NCI-H2227 treated with DMSO at 0.1 percent for 48 hours (cell line): ENCODE measurements at places on chromosomes 12 and 14.
A peak's percentile ranks its signal among the peaks of the same experiment; 100 is the strongest.

DNA sequence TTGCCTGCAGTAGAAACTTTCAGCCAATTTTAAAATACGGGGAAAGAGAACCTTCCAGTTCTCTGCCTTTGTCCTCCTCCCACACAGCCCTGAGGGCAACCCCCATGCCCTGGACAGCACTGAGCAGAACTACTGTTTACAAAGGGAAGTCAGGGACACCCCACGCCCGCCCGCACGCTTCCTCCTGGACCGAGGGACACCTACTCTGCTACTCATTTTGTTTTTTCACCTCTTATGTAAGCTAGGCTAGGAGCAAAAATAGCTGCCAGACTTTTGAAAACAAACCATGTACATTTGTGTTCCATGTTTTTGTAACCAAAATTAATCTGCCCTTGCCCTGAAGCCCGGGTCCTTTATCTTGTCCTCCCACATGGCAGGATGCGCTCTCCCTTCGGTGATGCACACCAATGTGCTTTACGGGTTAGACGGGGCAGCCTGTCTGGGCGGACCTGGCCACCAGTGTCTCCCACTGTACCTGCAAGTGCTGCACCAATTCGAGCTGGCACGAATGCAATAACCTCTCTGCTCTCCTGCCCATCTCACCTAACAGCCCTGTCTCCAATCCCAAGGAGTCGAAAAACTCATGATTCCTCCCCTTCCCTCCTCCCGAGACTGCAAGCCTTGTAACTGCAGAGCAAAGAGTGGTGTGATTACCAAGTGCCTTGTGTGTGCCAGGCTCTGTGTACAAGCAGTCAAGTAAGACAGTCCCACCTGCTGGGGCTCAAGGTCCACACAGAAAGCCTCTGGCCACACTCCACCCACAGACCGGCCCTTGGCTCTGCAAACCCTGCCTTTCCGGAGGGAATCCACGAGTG is 85.2 kb downstream of the CCDC88C start:
- no peak for DNase-seq

DNA sequence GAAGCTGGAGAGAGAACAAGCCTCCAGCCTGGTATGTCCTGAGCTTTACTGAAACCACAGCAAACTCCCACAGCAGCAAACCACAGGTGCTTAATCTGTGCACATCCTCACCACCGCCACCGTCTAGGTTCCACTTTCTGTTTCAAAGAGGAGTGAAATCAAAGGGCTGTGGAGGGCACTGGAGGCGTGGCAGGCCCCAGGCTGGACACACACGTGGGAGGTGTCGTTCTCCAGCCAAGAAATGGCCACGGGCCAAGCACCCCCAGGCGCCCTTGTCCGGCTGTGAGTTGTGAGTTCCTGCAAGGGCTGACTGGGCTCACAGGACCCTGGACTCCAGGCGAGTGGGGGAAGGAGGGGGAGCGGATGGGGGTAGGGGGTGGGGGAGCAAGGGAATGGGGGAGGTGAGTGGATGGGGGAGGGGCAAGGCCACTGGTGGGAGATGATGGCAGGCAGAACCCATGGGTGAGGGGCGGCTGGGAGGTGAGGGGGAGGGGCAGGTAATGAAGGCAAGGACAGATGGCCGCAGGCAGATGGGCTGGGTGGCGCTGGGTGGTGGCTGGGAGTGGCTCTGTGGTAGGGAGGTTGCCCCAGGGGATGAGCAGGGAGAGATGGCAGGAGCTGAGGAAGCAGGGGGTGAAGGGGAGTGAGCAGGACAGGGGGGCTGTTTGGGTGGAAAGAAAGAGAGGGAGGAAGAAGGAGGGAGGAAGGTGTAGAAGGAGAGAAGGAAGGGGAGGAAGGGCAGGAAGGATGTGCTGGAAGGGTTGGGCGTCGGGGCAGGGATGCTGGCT is 86.7 kb downstream of the NCOR2 start:
- DNase-seq, result no peak

GRCh38 chr14:33799705-33800570 is 150.9 kb downstream of the EGLN3 start:
- no peak for DNase-seq

GRCh38 chr12:30643366-30643765 is 52.3 kb downstream of the IPO8 start:
- DNase-seq, result no peak

DNA sequence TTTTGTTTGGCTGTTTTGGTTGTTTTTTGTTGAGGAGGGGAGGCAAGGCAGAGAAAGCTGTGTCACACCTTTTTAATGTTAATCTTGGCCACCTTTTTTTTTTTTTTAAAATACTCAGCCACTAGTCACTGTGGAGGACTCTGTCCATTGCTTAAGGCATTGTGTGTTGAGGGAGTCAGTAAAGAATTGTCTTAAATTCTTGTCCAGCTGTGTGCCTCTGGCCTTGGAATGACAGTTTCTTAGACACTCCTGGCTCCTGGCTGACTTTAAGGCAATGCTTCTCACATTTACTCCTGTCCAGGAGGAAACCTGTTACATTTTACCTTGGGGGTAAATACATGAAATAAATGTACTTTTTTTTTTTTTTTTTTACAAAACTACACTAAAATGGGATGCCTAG is 18.1 kb upstream of the SMCO2 start:
- no peak for DNase-seq

DNA sequence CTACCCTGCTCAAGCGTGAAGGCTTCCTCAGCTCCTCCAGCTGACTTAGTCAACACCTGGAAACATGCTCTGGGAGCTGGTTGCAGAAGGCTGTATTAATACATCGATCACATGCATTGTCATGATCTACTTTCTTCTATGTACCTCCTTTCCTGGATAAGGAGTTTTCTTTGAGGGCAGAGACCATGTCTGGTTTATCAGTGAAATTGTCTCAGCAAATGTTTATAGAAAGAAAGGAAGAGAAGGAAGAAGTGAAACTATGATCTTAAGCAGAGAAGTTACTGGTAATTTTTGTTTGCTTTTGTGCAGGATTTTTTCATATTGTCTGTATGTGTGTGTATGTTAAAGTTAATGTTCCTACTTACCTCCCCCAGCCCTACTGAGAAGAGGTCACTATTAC is 4.5 kb downstream of the DYRK4 start:
- DNase-seq, result no peak

DNA sequence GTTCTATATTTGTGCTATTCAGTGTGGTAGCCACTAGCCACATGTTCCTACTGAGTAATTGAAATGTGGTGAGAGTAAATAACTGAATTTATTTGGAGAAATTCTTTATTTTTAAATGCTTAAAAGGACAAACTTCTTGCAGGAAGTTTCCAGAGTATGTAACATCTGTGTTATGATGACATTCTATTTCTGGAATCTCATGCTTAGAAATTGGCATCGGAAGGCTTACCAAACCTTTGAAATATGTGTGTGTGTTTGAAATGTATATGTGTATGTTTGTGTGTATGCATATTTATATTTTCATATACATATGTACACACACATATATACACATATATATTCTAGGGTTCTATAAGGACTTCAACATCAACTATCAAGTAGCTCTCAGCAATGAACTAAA is 12.4 kb upstream of the WSCD2 start:
- no peak for DNase-seq

GRCh38 chr12:98653866-98654493 is 8.9 kb downstream of the APAF1 start:
- DNase-seq, result peak; percentile 34

DNA sequence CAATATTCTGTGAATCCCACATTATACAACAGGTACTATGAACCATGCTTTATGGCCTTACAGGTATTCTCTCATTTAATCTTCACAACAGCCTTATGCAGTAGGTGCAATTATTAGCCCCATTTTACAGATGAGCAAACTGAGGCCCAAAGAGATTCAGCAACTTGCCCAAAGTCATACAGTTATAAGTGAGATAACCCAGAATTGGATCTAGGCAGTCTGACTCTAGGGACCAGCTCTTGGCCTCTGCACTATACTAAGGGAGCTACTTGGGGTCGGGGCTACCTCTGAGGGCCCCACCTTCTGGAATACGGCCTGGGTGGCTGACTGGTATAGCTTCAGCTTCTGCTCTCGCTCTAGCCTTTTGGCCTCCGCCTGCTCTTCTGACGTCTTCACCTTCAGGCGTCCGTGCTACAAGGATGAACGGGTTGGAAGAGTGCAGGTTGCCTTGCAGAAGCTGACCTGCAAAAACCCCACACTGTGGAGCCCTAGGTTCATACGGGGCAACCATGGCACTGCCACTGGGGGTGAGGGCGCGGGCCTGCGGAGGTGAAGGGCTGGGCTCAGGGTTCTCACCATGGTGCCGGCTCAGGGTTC is 762 bp downstream of the RABGGTA start:
- no peak for DNase-seq
